ENCODE measurements at places on chromosomes 3 and 15. TPM values are rescaled to one million over a fixed set of nuclear protein-coding genes. Genes with fewer than 3 reads are reported as not detected.
A peak's percentile ranks its signal among the peaks of the same experiment; 100 is the strongest.

GRCh38 chr15:74454764-74455500, 6.0 kb downstream of the UBL7 start:
- DNase-seq: no peak

GRCh38 chr3:98038876-98039275, 3.8 kb upstream of the GABRR3 start:
- DNase-seq: no peak

DNA sequence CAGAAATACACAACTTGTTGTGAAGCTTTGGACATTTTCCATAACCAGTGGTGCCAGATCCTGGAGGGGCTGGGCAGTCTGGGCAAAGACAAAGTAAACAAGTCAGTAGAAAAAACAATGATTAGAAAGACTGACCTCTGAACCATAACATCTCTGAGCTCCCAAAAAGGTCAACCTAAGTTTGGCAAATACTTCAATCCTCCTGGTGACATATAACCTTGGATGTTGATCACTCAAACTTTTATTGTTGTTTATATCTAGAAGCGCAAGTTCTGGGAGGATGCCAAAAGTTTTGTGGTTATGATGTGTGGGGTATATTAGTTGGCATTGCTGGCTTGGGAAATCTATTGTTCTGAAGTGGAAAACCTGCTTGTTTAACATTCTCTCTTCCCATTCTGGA, 257.7 kb downstream of the DIPK2A start:
- DNase-seq: no peak

DNA sequence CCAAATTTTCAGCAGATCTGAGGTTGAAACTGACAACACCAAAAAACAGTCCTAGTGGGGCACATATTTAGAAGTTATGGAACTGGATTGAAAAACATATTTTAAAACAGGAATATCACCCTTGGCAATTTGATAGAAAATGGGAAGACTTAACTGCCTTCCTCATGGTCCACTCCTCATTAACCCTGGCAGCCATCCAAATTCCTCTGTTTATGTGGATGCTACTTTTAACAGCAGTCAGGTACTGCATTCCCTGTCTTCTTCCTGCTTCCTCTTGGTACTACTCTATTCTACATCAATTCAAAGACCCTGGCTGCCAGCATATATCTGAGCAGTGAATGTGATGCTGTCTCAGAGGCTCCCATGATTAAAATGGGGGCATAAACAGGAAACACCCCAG, 54.3 kb downstream of the PDE8A start:
- DNase-seq: no peak

- DNase-seq: peak; percentile 34
These were observed 53.4 kb upstream of the CCDC174 start for GRCh38 chr3:14598143-14598569.

DNA sequence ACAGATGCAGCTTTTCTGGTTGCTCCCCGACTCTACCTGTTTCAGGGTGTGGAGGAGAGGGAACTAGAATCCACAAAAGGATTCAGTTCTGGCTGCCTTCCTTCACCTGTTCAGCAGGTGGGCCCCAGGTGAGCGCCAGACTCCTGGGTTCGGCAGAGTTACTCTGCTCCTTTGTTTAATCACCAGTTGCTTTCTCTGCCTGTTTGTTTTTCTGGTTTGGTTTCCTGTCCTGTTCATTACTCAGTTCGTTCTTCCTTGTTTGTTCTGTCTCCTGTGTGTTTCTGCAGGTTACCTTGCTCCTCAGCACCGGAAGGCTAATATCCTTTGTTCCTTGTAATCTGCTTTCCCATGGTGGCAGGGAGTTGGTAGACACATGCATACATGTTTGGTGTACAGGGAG, 508.5 kb upstream of the ATP11B start:
- DNase-seq: no peak

GRCh38 chr15:23734862-23735261, 47.8 kb upstream of the NDN start:
- no peak for DNase-seq

- DNase-seq: no peak
These were observed 3.5 kb downstream of the CCK start for GRCh38 chr3:42262525-42262924.

DNA sequence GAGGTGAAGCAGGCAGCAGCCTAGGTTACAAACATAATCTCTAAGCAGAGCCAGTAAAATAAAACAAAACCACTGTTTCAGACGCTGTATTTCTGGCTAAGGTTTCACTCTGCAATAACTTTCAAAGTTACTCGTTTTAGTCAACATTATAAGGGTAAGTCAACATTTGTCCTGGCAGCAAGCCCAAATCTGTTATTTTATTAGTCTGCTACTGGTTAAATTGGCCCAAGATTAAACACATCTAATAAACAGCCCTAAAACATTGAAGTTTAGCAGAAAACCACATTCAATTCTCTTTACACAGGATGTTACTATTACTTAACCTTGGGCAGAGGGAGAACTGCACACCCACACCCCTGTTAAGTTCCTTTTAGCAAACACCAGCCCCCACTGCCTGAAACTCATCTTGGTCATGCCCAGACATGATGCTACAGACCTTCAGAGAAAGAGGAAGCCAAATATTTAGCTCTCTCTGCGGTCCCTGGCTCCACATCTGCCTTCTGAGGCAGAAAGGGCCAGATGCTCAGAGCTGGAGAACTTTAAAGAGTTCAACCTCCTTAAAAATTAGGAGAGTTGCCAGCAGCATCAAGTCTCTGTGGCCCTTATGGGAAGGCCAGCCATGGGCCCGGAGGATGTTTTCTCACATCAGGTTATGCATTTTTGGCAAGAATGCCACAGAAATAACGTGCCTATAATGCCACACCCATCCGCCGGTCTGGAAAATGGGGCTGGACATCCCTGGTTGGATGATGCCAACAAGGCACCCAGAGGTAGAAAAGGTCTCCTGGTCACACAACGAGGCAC, 17.9 kb downstream of the ARHGEF3 start:
- no peak for DNase-seq

- DNase-seq: peak; percentile 94
These were observed 130.2 kb downstream of the CHSY1 start for GRCh38 chr15:101121511-101122090.

MOBP gene
- total RNA-seq: not detected

Measured in posterior vena cava (tissue), 2 donors.